Mesenteric fat pad (tissue), 1 donor: ENCODE measurements at places on chromosomes 2 and 18.

- no peak for DNase-seq
Observed at GRCh38 chr2:200259577-200259957, 46.9 kb upstream of the SPATS2L start.

DNA sequence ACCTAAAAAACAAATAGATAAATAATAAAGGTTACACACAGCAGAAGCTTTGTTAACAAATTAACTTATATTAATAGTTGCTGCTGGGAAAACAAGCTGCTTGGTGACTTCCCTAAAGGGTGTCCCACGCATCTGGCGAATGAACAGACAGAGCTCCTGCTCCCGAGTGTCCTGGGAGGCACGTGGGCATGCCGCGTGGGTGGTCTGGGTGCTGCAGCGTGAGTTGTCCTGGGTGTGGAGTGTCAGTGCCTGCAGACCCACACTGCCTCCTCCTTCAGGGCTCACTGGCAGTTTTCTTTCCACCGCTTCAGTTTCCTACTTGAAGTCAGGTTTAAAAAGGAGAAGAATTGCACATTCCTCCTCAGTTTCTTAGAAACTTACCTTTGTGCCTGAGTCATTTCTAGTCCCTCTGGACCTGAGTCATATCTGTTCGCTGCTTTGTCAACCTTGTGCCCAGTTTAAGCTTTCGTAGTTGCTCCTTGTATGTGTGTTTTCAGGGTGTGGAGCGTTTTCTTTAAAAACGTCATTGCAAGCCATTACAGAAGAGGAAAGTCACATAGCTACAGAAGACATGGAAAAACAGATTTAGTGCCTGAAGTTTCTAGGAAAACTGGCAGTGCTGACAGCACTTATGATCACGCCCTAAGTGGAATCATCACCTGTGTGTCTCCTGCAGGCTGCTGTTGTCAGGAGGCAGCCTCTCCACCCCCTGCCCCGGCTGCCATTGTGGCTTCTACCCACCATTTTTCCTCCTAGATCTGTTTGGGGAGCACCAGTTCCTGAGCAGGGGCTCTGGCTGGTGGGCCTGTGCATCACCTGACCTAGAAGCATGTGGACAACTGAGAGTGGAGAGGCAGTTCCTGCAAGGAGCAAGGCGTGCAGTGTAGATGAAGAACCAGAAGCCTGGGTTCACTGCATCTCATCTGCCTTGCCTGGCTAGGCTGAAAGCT, 24.5 kb downstream of the IMPA2 start:
- no peak for DNase-seq

DNA sequence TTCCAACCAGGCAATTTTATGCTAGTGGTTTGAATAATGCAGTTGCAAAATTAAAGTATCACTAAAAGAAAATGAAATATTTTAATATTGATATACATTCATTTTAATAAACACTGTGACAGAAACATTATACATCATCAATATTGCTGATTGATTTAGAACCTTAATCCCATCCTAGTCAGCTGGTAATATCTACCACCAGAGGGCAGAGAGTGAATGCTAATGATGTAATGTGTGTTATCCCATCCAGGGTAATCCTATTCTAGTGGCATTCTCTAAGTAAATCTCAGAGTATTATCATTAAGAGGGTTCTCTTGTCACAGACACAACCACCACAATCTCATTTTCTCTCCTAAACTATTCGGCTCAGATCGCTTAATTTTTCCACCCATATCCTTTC, 477.4 kb downstream of the CPS1 start:
- no peak for DNase-seq

- DNase-seq, result no peak
Observed at GRCh38 chr2:20609995-20610357, 40.9 kb downstream of the HS1BP3 start.

GRCh38 chr2:217941886-217942728, 60.7 kb downstream of the TNS1 start:
- no peak for DNase-seq

DNA sequence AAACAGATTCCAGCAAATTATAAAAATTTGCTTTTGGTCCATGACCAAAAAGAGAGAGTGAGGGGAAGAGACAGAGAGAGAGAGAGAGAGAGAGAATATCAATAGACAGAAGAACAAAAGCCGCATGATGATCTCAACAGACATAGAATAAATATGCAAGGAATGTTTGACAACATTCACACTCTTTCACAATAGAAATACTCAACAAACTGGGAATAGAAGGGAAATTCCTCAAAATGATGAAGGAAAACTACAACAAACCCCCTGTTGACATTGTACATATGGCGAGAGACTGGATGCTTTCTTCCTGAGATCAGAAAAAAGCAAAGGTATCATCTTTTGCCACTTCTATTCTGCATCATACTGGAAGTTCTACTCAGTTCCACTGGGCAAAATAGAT, 309.7 kb downstream of the RAD51AP2 start:
- no peak for DNase-seq

DNA sequence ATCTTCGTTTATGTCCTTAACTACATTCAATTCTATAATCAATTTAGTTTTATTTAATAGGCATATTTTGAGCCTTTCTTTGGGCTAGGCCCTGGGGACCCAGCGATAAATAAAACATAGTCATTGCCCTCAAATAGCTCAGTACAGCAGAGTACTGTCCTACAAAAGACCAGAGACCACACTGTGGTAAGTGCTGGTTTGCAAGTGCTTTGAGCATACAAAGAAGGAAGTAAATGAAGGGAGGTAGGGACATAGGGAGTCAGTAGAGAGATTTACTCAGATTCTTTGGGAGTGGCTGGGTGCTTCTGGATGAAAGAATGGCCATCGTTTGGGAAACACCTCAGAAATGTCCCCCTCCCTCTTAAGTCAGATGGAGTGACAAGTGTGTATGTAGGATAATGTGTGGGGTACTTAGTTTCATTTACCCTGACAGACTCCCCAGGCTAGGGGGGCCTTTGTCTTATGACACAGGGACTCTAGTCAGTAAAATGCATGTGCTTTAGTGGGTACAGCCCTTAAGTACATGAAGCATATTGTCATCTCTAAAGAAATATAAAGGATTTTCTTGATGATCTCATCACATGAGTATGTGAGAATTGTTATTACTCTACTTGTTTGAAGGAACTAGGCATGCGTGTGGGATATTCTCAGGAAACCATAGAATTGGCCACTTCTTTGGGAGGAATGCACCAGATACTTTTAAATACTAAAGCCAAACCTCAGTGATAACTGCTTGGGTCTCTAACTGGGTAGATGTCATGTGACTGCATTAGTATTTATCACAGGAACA, 35.1 kb downstream of the MAPRE2 start:
- no peak for DNase-seq

- no peak for DNase-seq
Observed at GRCh38 chr18:78979056-78979729, 425 bp upstream of the SALL3 start.

DNA sequence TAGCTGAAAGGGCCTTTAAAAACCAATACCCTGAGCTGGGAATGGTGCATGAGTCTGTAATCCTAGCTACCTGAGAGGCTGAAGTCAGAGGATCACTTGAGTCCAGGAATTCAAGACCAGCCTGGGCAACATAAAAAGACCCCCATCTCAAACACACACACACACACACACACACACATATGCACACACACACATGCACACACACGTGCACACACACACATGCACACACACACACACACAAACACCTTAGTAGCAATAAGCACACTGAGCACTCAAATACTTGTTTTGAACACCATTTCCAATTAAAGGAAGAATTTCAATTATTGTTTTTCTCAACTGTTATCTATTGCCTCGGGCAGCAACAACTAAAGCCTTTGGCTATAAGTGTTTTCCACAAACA, 25.6 kb upstream of the UBE2F start:
- DNase-seq, result no peak
